ENCODE measurements at places on chromosomes 1 and 21. TPM values are rescaled to one million over a fixed set of nuclear protein-coding genes. Genes with fewer than 3 reads are reported as not detected.

- DNase-seq = no peak
Measured at GRCh38 chr1:60071296-60071695, 2.3 kb downstream of the C1orf87 start.

DNA sequence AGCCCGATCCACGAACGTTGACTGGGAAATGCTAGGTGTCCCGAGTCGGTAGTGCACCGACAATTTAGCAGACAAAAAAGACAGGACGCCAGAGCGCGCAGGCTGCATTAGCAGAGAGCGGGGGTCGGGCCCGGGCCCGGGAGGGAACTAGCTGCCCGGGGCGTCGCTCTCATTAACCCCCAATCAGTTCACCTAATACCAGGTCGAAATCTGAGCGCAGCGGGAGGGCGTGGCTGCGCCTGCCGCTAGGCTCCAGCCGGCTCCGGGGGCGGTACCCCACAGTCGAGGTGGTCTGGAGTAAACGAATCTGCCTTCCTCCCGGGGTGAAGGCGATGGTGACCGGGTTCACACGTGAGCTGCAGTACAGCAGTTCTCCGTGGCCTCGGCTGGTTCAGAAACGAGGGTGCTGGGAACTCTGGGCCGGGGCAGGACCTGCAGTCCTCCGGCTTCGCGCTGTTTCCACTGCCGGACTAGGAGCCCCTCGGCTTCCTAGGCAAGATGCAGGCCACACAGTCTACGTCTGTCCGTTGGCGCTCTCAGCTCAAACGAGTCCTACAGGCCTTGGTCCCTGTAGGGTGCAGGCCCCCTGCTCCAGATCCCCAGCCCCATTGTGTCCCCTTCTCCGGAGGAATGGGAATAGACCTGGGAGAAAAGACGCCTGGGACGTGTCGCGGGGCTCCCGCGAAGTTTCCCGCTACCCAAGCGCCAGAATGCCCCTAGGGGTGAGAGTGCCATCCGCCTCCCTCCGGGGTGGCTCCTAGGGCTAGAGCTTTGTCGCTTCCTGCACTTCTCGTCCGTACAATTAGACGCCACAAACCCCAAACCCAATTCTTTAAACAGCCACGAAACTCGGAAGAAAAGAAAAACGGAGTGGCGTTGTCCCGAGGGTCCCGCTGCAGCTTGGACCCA, 2.0 kb downstream of the GFI1 start:
- DNase-seq = no peak

TBX19 gene
- 4.1 TPM for polyA plus RNA-seq

OR2T3 gene
- not detected for polyA plus RNA-seq

ZSWIM5 gene
- 9.6 TPM for polyA plus RNA-seq

DNA sequence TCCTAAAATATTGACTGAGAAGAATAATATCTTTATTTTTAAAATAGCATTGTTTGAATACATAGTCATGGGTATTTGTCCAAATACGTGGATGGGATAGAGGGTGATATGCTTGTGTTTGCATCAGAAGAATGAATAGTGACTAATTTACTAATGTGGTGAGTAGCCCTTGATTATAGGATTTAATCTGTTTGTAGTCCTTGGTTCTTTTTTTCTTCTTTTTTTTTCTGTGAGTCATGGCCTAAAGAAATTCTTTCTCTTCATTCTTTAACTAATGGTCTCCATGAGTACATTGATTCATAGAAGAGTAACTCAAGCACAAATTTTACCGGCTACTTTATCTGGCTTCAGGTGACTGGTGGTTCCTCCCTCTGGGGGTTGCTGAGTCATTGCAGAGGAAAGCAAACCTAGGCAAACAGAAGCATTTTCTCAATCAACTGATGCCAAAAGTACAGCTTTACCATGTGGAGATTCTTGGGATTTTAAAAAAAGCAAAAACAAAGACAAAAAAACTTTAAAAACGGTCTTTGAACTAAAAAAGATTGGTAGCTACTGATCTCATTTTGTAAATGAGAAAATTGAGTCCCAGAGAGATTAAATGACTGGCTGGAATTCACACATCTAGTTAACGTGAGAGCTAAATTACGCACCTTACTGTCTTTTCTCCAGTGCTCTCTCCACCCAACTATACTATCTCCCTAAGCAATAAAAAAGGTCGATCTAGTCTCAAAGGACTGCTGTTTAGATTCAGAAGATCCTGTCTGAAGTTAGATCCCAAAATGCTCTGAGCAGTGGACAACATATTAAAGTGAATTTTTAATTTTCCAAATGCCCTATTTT, 40.5 kb downstream of the AK5 start:
- no peak for DNase-seq

LAD1 gene
- 28.4 TPM for polyA plus RNA-seq

DNA sequence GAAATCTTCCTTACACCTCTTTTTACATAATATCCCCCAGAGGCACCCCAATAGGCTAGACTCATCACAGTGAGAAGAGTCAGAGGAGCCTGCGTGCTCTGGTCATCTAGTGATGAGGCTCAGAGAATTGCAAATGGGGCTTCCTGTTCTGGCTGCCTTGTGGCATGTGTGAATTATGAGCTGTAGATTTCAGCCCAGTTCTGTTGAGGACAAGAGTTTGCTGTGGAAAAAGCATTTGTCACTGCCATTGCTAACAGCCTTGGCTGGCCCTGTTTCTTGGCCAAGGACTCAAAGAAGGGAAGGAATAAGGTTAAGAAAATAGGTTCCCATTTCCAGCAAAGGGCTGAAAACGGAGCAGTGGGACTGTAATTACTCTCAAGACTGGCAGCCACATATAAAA, 30.7 kb downstream of the MRAP start:
- DNase-seq = peak; percentile 46

PTPN22 gene
- polyA plus RNA-seq = 0.57 TPM

RSPO1 gene
- polyA plus RNA-seq = 5.9 TPM

DNA sequence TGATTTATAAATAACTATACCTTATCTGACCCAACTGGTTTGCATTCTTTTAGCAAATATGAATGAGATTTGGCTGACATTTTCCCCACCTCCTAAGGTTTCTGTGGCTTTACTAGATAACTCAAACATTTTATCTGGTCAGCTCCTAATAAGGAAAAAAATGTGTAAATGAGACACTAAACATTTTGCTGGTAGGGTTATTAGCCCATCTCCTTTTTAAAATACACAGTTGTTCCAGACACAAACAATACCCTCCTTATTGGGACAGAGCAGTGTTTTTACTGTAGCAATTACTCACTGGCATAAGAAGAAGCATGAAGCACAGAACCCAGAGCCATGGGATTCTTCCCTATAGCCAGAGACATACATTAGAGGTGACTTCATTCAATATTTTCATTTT, 53.8 kb upstream of the NUF2 start:
- DNase-seq = no peak

PIAS3 gene
- polyA plus RNA-seq = 58.4 TPM
